ENCODE measurements at places on chromosomes 7 and 10.

- DNase-seq = no peak
Observed at GRCh38 chr7:15963206-15963605, 276.7 kb upstream of the MEOX2 start.

DNA sequence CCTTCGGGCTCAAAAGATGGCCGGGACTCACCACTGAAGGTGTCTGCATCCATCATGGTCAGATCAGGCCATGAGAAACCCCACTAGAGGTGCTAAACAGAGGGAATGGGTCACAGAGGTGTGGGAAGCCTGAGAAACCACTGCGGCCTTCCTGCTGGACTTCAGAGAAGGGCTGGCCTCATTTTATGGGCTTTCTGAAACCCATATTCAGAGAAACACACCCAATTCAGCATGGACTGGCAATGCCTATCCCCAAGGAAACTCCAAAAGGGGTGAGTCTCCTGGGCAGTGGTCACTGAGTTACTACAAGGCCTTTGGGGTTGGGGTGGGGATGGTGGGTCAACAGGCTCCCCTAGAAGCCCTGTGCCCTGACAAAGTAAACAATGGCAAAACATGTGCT lies 58.0 kb downstream of the DLG5 start:
- no peak for DNase-seq

GRCh38 chr7:23394488-23395171 lies 75.7 kb downstream of the IGF2BP3 start:
- DNase-seq = peak; percentile 93

- DNase-seq = no peak
Observed at GRCh38 chr7:47291461-47292081, 290.3 kb downstream of the TNS3 start.

- DNase-seq = no peak
Observed at GRCh38 chr7:34734771-34735170, 76.8 kb downstream of the NPSR1 start.

- DNase-seq = no peak
Observed at GRCh38 chr10:104591441-104591840, 49.6 kb upstream of the SORCS3 start.

- DNase-seq = no peak
Observed at GRCh38 chr7:37048674-37049073, 324.4 kb upstream of the AOAH start.

DNA sequence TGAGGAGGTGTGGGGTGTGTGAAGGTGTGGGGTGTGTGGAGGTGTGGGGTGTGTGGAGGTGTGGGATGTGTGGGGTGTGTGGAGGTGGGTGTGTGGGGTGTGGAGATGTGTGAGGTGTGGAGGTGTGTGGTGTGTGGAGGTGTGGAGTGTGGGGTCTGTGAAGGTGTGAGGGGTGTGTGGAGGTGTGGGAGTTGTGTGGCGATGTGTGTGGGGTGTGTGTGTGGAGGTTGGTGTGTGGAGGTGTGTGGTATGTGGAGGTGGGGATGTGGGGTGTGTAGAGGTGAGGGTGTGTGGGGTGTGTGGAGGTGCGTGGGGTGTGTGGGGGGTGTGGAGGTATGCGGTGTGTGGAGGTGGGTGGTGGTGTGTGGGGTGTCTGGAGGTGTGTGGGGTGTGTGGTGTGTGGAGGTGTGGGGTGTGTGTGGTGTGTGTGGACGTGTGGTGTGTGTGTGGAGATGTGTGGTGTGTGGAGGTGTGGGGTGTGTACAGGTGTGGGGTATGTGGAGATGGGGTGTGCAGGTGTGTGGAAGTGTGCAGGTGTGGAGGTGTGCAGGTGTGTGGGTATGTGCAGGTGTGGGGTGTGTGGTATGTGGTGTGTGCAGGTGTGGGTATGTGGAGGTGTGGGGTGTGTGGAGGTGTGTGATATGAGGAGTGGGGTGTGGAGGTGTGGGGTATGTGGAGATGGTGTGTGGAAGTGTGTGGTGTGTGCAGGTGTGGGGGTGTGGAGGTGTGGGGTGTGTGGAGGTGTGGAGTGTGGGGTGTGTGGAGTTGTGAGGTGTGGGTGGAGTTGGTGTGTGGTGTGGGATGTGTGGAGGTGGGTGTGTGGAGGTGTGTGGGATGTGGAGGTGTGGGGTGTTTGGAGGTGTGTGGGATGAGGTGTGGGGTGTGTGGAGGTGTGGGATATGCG lies 34.5 kb downstream of the SPDYE17 start:
- DNase-seq = no peak

GRCh38 chr7:141118767-141119166 lies 44.9 kb downstream of the TMEM178B start:
- DNase-seq = no peak

DNA sequence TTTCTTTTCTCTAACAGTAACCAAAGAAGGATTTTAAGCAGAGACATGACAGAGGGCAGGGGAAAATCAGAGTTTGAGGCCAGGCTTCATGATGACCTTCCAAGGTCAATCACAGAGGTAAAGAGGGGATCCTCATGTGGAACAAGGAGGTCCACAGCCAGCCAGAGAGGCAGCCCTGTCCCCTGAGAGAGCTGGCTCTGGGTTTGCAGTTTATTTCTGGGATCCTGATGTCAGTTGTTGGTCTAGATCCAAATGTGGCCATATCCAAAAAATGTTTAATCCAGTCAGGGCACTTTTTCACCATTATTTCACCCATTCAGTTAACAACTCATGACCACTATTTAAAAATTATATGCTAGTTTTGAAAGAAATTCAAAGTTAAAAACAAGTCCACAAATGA lies 45.6 kb downstream of the GPR141 start:
- no peak for DNase-seq

- DNase-seq = peak; percentile 20
Observed at GRCh38 chr7:98079891-98080648, 26.6 kb upstream of the LMTK2 start.

DNA sequence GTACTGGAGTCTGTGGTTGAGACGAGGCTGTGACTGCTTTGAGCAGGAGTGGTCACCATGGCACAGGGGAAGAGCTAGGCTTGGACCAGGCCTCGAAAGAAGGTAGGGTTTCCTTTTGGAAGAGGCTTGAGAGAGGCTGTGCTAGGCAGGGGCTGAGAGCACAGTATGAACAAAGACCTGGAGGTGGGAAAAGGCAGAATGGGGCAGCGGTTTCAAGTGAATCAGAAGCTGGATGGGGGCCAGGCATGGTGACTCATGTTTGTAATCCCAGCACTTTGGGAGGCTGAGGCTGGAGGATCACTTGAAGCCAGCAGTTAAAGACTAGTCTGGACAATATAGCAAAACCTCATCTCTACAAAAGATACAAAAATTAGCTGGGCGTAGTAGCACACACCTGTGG lies 65.9 kb downstream of the CLIP2 start:
- DNase-seq = no peak

DNA sequence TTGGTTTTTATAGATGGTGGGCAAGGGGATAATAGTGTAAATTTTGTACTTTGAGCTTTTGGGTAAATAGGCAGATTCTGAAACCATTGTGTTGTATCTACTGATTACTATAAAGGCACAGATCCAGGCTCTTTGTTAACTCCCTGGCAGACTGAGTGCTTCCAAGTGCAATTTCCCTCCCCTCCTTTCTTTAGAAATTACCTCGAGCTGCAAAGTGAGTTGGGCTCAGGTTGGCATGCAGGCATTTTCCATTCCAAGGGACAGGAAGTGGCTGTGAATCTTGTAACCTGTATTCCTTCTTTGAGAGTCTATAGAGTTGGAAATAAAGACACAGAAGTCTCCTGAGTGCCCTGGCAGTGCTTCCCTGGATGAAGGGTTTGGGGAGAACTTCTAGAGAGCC lies 494.2 kb upstream of the GALNT17 start:
- no peak for DNase-seq

- no peak for DNase-seq
Observed at GRCh38 chr7:2510909-2511768, 8.4 kb upstream of the LFNG start.

GRCh38 chr10:104309980-104310978 lies 28.0 kb downstream of the ITPRIP start:
- no peak for DNase-seq

DNA sequence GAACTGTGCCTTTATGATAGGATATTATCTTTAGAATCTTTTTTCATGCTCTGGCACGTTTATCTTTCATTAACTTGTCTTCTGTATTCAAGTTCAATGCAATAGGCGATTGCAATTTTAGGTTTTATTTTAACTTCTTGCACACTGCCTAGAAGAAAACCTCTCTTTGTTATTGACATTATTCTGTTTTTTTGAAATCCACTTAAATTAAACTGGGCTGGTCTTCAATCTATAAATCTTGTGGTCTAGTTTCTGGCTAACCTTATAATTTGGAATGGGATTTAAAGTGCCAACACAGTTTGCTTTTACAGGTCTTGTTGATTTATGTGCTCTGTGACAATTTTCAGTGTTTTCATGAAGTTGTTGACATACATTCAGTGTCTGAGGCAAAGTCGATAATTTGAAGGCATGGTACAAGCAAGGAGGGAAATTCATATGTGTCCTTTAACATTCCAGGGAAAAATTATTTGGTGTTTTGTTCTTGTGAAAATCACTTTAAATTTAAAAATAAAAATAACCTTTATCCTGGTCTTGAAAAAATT lies 240.9 kb downstream of the KIAA1217 start:
- DNase-seq = no peak

- DNase-seq = no peak
Observed at GRCh38 chr10:97974526-97975525, 55.6 kb downstream of the CRTAC1 start.

DNA sequence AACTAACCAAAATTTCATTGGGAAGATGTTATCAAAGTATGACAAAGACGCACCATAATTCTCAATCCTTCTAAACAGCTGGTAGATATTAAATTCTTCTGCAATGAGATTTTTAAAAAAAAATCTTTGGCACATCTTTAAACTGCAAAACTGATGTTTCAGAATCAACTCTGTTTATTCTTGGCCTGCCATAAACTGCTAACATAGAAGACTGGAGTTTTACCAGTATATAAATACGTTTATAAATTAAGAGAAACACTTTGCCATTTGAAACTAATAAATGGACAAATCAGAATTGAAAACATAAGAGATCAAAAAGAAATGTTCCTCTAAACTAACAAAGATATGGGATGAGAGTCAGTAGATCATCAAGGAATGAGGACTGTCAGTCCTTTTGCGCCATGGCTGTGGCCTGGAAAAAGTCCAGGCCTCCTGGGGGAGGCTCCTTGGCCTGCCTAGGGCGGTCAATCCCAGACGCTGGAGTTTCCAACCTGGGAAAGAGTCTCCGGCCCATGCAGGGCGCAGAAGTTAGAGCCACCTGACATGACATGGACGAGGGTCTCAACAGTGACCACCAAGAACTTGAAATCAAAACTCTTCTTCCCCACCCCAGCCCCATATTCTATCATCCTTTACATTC lies 34.2 kb upstream of the NEBL start:
- DNase-seq = no peak

GRCh38 chr10:123781324-123781900 lies 110.2 kb downstream of the CPXM2 start:
- no peak for DNase-seq
